HT1080 (cell line): ENCODE measurements at places on chromosomes 2 and 18. TPM values are rescaled to one million over a fixed set of nuclear protein-coding genes. Genes with fewer than 3 reads are reported as not detected.

The LYPD6B gene
- total RNA-seq: 3.1 and 5.4 TPM in 2 replicates

The ADD2 gene
- total RNA-seq: 39.3 and 79.9 TPM in 2 replicates

GRCh38 chr2:65018141-65018582, 29.0 kb downstream of the SLC1A4 start:
- no peak for DNase-seq

DNA sequence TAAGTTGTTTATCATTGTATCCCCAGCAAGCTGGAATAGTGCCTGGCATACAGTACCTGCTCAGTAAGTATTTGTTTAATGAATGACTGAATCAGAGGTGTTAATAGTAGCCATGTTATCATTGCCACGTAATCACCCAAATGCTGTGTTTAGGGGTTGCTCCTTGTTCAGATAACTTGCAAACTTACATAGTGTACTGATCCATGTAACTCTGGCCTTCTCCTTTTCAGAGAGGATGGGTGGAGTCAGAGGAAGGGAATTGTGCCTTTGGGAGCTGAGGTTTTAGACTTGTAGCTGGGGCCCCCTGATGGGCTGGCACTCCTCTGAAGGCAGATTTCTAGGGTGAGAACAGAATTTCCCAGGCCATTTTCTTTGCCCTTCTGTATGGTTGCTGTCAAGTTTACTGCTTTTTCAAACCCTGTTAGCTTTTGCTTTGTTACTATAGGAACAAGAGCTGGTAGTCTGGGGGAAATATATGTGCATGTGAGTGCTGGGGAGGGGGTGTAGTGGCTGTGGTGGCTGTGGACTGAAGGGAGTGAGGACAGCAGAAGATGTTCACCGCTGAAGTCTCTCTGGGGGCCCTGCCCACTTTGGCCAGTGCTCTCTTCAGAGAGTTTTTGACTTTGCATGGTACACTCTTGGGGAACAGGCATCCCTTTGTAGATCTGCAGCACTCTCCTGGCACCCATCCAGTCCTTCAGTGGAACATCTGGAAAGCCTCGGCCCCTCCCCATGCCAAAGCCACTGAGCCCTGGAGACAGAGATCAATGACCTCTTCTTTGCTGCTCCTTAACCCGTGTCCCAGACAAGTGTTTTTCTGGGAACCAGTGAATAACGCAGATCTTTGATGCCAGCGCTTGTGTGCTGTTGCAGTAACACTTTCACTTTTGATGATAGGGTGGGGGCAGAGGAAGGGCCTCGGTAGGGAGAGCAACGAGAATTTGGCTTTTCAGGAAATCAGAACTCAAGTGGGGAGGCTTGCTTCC, 209.0 kb downstream of the PRKCE start:
- DNase-seq: peak; percentile 19

DNA sequence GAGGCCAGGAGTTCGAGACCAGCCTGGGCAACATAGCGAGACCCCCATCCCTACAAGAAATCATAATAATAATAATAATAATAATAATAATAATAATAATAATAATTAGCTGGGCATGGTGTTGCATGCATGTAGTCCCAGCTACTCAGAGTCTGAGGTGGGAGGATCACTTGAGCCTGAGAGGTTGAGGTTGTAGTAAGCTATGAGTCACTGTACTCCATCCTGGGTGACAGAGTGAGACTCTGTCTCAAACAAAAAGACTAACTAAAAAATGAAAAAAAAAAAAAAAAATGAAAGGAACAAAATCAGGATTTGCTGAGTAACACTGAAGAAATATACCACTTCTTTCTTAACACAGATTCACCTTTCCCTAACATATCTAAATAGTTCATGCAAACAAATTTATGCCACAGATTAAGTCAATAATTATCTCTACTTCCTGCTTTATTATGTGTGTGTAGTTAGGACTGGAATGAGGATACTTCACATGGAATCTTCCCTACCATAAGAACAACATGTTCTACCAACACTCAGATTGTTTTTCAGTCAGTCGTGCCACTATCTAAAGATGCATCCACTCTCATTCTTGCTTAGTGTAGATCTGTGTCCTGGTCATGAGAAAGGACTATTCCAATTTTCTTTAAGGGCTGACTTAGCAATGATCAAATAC, 928.7 kb downstream of the SLC4A3 start:
- DNase-seq: peak; percentile 66

DNA sequence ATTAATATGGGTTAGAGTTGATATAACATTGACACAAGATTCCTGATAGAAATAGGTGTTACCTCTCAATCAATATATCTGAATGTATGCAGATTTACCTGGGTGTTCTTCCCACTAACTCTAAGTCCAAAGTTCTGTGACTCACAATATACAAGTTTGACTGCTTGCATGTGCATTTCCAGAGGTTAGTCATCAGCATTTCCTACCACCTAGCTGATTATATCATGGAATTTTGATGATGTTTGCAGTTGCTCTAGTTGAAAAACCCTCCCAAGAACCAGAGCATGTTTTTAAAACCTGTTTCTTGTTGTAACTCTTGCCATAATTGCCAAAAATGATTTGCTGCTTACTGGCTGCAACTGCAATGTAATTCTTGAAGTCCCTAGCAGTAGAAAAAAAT, 15.0 kb upstream of the DSG1 start:
- DNase-seq: peak; percentile 74

GRCh38 chr2:161975062-161975812, 98.8 kb downstream of the DPP4 start:
- no peak for DNase-seq

The KYNU gene
- 0.47 and 1.0 TPM in 2 replicates for total RNA-seq

The METAP1D gene
- total RNA-seq: 9.5 and 10.7 TPM in 2 replicates

The CD8A gene
- total RNA-seq: not detected in 2 replicates

DNA sequence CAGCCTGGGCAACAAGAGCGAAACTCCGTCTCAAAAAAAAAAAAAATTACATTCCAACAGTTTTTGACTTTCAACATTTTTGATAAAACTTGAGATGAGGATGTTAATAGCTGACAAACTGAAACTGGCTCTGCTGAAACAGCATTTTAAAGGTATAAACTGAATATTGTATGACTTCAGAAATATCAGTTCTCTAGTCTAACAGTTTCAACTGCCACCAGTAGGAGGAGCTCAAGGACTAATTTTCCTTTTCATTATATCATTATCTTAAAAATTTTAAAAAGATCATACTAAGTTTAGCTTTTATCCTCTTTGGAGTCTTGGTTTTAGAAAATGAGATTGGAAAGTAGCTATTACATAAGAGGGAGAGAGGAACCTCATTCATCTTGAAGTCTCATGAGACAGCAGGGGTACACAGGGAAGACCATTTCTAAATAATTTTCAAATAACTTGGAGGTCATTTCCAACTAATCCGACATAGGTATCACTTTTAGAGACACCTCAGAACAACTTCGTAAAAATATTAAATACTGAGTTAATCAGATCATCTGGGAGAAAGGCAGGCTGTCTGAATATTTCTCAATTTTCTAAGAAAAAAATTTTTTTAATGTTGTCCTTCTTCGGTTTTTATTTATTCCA, 37.6 kb upstream of the MCM6 start:
- DNase-seq: peak; percentile 11

- DNase-seq: peak; percentile 67
These were observed 264.7 kb downstream of the CYP26B1 start for GRCh38 chr2:71882949-71883472.

DNA sequence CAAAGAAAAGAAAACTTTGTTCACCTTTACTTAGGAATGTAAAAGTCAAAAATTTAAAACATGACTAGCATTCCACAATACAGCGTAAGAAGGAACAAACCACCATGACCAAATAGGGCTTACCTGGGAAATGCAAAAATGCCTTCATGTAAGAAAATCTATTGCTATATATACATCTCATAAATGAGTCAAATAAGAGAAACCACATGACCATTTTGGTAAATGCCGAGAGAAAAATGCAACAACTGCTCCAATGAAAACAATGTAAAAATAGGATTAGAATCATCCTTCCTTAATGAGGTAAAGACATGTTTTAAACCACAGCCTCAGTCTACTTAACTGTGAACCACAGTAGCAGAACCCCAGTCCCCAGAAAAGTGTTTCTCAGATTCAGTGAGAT, 49.4 kb downstream of the TGOLN2 start:
- DNase-seq: no peak

GRCh38 chr2:173962583-173963110, 2.5 kb downstream of the SP3 start:
- no peak for DNase-seq

The PDE1A gene
- 0.07 TPM in 1 of 2 replicates, not detected in the other for total RNA-seq

DNA sequence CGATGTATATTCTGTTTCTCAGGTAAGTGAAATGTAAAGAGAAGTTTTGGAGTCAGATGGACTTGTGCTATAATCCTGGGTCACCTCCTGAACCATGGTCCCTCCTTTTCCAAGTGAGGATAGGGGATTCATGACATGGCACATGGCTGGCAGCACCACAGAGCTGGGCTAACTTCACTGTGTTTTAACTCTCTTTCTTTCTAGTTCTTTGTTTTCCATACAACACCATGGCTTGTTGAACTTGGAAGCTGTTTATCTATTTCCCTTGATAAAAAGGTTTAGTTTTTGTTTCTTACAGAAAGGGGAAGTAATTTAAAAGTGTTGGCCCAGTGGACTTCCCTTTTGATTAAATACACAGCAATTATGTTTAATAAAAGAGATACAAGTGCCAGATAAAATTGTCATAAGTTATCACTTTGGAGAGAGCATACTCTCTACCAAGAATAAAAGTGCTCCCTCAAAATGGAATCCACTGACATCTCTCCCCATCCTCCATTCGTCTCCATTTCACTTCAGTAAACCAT, 90.4 kb downstream of the PLCL1 start:
- DNase-seq: no peak

DNA sequence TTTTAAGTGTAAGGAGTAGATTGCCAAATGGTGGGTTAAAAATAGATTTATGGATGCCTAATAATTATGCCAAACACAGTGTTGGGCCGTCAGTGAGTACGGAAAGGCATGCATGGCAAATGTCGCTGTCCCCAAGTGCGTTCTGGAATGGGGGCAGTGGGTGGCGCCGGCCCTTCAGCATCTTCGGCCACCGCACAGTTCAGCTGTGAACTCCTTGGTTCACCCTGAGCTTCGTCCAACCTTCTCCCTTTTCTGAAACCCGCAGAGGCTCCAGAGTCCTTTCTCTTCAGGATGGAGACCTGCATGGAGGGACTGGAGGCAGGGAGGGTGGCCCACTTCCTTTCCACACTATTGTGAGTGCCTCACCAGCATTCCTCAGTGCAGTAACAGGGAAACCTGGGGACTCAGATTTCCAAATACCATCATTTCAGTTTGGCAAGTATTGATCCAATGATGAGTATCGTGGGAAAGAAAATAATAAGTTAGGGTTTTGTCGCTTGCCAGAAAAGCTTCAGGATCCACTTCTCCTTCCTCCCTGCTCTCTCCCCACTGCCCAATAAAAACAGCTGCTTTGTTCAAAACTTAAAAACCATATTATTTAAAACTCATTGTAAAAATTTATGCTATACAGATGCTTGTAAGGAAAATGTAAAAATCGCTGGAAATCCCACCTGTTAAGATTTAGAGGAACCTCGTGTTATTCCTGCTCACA, 74.6 kb upstream of the TXNDC2 start:
- DNase-seq: no peak

GRCh38 chr2:147679191-147679954, 165.5 kb upstream of the ACVR2A start:
- DNase-seq: no peak

DNA sequence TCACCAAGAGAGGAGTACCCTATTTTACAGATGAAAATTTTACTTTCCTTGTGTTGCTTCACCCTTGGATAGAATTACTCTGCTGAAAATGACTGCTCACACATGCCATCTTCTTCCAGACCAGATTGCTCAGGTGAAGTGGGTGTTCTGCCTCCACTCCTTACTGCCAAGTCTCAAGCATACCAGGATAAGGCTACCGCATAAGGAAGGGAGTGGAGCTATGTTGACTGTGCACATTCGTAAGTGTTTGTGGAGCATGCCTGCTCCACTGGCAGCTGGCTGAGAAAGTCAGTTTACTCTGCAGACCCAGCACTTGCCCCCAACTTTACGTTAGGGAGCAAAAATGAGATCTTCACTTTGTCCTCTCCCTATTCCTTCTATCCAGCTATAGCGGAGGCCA, 405.0 kb upstream of the DDX18 start:
- no peak for DNase-seq
